ENCODE measurements at places on chromosomes 7 and 10.

DNA sequence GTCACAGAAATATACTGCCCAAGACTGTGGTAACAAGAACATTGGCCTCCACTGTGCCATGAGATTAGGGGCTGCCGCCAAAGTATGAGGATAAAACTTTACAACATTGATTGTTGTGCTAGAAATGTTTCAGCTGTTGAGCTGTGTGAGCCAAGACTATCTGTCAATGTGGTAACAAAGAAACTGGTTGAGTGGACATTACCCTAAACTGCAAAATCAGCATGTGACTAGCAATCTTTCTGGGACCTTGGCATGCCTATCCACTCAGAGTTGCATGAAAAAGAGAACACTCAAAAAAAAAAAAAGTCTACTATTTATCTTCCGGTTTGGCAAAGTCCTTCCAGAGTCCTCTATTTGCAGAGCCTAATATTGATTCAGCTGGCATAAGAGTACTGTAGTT, 605.6 kb upstream of the CNTNAP2 start:
- no peak for DNase-seq

- no peak for DNase-seq
Measured at GRCh38 chr7:152512706-152513105, 76.9 kb upstream of the KMT2C start.

GRCh38 chr7:21616796-21617436, 74.1 kb downstream of the DNAH11 start:
- peak; percentile 79 for DNase-seq

GRCh38 chr10:116691635-116692034, 50.7 kb downstream of the HSPA12A start:
- no peak for DNase-seq

- DNase-seq = no peak
Measured at GRCh38 chr7:100215895-100216294, 3.9 kb upstream of the PVRIG start.

GRCh38 chr7:105429746-105430612, 41.3 kb upstream of the SRPK2 start:
- peak; percentile 89 for DNase-seq

- DNase-seq = no peak
Measured at GRCh38 chr7:55080000-55080623, 61.3 kb downstream of the EGFR start.

- DNase-seq = no peak
Measured at GRCh38 chr7:139739863-139740597, 37.8 kb downstream of the HIPK2 start.
